ENCODE measurements at places on chromosomes 2 and 18.

DNA sequence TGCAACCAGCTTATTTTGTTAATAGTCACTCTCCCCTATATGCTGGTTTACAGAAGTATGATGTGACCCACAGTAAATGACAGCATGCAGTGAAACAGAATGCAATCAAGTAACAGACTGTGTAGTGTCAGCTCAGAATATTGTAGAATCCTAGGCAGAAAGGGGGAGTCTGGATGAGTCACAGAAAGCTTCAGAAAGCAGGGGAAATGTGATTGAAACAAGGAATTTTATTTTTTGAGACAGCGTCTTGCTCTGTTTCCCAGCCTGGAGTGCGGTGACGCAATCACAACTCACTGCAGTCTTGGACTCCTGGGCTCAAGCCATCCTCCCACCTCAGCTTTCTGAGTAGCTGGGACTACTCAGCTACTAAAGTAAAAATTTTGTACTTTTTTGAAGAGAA is 219.9 kb upstream of the FBXO11 start:
- peak; percentile 48 for DNase-seq

DNA sequence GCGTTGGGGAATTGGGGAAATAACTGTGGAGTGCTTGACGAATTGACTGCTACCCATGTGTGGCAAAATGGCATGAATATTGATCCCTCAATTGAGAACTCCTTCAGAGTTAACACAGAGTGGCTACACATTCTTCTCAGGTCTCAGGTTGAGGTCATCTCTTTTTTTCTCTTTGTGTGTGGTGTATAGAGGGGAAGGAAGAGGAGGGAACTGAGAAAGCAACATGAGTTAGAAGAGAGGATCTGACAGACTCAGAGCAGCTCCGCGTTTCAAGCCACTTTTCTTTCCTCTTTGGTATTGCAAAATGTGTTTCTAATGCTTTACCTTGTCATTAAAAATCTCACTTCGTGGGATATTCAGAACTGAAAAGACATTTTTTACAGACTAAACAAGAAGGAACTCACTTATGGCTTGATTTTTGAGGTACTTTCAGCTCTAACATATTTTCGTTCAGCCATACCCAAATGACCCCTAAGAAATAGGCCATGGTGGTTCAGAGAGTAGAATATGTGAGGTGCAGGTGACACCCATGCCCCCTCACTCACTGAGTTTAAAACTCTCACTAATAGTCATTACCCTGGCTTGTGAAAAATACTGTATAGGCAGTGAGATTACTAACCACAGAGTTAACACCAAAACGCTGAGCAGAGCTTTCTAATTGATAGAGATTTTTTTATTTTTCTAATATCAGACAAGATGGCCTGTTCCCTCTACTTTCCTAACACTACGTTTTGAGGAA is 22.5 kb downstream of the STAT4 start:
- DNase-seq = peak; percentile 13

DNA sequence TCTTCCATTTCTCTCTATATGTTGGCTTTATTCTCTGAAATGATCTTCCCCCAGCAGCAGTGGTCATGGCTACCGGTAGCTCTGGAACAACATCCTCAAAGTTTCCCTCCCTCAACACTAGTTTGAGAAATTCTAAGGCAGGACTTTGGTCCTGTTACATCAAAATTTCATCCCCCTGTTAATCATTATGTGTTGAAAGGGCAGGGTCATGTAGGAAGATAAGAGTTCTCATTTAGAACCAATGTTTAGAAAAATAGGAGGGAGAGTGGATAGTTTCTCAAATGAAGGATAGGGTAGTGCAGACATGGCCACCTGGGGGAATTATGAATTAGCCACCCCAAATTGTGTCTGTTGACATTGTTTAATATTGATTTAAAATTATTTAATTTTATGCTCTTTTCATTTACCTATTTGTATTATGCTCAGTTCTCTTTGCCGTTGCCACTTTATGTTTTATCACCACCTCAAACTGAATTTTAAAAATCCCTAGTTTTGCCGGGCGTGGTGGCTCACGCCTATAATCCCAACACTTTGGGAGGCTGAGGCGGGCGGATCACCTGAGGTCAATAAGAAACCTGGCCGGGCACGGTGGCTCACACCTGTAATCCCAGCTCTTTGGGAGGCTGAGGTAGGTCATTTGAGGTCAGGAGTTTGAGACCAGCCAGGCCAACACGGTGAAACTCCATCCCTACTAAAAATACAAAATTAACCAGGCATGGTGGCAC is 22.3 kb downstream of the EML4 start:
- peak; percentile 33 for DNase-seq

DNA sequence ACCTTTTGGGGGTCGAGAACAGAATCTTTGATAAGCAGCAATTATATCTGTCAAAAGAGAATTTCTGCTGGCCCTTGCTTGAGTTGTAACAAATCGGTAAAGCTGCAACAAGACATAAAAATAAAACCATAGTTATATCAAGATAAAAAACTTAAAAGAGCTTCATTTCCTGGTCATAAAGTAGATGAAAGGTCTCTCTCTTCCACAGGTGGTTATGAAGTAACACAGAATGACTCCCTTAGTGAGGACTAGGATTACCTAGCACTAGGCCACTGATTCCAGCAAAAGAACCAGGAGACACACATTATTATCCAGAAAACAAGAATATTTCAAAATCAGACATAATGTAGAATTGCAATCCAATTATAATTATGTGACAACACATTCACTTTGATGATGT is 5.4 kb downstream of the AFG3L2 start:
- DNase-seq = no peak

GRCh38 chr18:68267583-68267982 is 447.3 kb downstream of the TMX3 start:
- DNase-seq = no peak

- peak; percentile 75 for DNase-seq
Observed at GRCh38 chr2:207530160-207531031, 634 bp downstream of the CREB1 start.

DNA sequence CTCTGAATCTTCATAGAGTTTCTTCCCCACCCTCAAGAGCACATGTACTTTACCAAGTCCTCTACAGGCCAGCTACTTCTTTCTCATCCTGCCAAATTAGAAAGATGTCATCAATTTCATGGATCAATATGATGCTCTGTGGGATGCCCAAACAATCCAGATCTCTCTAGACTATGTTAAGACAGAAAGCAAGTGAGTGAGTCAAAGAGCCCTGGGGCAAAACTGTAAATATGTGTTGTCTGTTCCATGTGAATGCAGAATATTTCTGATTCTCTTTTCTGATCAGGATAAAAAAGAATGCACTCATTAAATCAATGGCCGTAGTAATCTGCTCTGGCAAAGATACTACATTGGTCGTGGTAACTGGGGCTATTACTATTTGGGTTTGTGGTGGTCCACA is 53.1 kb upstream of the ROCK2 start:
- no peak for DNase-seq

- DNase-seq = no peak
Observed at GRCh38 chr2:228541789-228542188, 360.3 kb upstream of the SPHKAP start.

DNA sequence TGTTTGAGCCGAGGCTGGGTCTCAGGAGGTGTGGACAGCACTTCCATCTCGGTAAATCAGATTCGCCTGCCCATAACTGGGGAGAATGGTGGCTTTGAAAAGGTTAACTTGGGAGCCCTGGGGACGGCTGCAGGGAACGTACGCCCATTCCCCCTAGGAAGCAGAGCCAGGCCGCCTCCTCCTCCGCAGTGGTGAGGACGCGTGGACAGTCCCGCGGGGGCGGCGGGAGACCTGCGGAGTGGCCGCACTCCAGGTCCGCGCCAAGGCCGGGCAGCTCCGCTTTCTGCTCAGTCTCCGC is 845 bp upstream of the MYCN start:
- peak; percentile 53 for DNase-seq

DNA sequence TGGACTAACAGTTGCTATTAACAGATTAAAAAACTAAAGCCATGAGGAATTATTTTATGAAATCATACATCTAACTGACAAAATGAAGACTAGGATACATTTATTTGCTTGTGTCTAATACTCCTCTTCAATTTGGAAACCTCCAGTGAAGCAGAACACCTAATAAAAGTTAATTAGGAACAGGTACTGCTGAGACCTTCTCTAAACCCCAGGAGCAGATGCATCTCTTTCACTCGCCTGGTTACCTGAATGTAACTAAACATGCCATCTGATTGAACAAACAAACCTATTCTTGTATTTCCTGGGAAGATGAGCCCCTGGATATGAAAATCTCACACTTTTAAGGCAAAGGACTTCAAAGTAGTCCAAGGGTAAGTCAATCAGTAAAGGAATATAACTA is 898.2 kb downstream of the NRXN1 start:
- no peak for DNase-seq

GRCh38 chr2:124485659-124486058 is 460.6 kb downstream of the CNTNAP5 start:
- no peak for DNase-seq

DNA sequence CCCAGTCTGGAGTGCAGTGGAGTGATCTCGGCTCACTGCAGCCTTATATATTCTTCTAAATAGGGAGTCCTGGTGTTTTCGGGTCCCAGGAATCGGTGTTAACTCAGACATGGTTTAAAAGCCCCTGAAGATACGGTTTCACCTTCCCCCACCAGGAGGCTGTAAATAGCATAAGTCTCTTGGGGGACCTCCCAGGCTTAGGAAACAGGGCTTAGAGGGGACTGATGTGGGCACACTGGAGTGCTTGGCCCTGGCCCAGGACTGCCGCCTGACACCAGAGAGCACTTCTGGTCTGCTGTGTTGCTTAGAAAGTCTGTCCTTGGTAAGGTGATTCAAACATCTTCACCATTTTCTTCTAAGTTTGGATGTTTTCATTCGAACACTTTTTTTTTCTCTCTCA is 39.7 kb upstream of the MAP4K4 start:
- DNase-seq = no peak

DNA sequence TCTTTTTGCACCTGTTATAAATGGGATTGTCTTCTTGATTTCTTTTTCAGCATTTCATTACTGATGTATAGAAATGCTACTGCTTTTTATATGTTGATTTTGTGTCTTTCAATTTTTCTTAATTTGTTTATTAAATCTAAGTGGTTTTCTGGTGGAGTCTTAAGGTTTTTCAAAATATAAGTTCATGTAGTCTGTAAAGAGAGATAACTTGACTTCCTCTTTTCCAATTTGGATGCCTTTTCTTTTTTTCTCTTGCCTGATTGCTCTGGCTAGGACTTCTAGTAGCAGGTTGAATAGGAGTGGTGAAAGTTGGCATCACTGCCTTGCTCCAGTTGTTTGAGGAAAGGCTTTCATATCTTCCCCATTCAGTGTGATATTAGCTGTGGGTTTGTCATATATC is 28.6 kb upstream of the GALNT5 start:
- DNase-seq = no peak

- no peak for DNase-seq
Observed at GRCh38 chr18:36326771-36327170, 29.3 kb downstream of the FHOD3 start.

- no peak for DNase-seq
Observed at GRCh38 chr2:62545261-62545660, 39.3 kb upstream of the TMEM17 start.

DNA sequence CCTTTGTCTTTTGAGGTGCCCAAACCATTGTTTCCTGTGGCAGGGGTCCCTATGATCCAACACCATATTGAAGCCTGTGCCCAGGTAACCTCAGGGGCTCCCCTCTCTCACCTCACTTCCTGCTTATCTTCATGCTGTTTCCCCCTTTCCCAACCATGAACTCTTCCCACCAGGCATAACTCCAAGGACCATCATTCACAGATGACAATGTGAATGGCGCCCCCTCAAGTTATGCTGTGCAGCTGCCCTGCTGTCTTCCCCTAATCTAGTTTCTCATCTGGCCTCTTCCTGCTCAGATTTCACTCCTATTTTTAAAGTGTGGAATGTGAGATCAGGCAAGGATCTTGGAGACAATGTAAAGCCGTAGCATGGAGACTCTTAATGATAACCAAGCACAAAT is 1.4 kb downstream of the GMPPA start:
- DNase-seq = no peak

DNA sequence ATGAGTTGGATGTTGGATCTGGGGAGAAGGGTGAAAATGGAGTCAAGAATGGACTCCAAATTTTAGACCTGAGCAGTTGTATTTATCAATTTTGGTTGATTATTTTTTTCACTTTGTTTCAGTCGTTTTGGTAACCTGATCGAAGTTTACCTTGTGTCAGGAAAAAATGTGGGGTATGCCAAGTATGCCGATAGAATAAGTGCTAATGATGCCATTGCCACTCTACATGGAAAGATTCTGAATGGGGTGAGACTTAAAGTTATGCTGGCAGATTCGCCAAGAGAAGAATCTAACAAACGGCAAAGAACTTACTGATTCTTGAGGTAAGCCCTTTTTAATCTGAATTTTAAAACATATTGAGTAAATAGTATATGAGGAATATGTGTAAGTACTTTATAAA is 13.6 kb downstream of the RBM45 start:
- no peak for DNase-seq

DNA sequence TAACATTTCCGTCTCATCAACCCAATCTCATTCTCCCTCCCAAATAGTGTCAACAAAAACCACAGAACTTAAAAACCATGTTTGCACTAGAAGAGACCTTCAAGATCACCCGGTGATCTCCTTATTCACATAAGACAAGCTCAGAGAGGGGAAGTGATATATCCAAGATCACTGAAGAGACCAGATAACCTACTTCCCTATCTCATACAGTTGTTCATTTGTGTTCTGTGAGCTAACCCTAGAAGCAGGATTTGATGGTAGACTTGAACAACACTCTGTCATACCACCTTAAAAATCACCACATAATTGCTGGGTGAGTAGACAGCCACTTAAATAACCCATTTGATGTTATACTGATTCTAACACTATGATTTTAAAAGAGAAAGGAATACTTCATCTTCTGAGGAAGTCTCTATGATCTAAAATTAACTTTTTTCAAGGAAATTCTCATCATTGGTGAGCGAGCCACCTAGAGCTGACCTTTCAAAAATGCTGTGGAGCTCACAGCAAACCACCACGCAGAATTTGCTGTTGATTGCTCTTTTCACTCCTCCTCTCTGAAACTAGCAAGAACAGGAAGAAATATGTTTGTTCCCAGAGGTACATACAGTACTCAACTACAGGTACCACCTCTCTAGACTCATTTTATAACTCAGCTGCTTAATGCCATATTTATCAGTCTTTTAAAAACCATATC is 15.1 kb downstream of the AAK1 start:
- peak; percentile 75 for DNase-seq

GRCh38 chr18:79058007-79058406 is 11.2 kb upstream of the ATP9B start:
- DNase-seq = peak; percentile 17

DNA sequence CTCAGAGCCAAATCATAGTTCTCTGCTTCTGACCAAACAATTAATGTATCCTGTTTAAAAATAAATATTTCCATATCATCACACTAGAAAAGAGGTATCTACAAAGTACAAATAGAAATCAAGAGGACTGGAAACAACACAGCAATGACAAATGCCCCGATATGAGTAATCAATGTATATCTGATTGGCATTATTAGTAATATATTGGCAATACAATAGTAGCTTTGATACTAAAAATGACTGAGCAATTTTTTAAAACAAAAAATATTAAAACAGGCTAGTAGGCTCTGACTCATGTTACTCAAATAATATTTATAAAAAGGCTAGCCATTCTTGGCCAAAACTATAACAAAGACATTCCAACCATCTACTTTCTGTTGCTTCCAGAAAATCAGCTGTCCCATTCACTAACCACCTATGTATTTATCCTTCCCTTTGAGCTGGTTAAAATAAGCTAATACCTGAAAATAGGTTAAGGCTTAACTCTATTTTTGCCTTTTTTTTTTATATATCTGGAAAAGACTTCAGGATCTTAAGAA is 13.3 kb downstream of the PPP4R3B start:
- DNase-seq = no peak

All from inflammatory macrophage (primary cell).